Activated CD8-positive, alpha-beta memory T cell treated with anti-CD3 and anti-CD28 coated beads for 1 hour (primary cell): ENCODE measurements at places on chromosomes 4 and X.

- DNase-seq, result no peak
These were observed 18.0 kb upstream of the TMSB4X start for GRCh38 chrX:12956704-12957534.

DNA sequence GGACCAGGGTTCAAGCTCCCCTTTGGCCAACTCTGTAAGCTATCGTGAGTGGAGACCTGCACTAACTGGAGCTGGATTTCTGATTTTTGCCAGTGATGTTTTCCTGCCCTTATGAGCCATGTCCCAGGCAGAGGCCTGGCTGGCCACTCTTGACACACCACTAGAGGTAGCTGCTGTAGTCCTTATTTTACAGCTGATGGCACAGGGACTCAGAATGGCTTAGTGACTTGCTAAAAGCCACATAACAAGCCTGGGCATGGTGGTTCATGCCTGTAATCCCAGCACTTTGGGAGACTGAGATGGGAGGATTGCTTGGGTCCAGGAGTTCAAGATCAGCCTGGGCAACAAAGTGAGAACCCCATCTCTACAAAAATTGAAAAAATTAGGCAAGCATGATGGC lies 33.4 kb downstream of the CYTL1 start:
- DNase-seq, result no peak

- DNase-seq, result no peak
These were observed 98.0 kb downstream of the AMMECR1 start for GRCh38 chrX:110219920-110220319.

DNA sequence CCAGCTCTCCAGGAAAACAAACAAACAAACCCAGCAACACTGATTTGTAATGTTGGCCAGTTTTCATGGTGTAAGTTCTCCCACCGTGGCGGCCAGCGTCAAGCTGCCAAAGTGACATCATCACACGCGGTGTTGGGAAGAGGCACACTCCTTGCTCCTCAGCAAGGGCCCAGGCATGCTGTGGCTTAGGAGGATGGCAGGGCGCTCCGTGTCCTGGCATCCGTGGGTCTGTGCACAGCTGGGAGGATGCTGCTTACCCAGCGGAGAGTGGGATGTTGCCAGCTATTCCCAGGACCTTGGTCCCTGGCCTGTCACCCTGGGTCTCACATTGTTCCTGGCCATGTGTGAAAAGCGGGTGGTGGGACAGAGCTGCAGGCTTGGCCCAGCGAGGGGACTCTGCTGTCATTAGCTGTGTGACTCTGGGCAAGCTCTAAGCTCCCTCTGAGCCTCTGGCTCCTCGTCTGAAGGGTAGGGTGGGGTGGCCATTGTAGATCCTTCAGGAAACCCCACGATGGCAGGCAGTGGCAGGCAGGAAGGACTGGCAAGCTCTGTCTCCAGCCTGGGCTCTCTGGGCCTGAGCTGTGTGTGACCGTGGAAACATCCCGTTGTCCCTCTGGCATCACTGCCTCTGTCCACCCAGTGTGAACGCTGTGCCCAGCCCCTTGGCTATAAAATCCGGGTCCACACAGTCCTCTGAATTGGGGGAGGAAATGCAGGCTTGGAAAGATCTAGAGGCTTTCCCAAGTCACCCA lies 10.8 kb downstream of the PSAPL1 start:
- no peak for DNase-seq

DNA sequence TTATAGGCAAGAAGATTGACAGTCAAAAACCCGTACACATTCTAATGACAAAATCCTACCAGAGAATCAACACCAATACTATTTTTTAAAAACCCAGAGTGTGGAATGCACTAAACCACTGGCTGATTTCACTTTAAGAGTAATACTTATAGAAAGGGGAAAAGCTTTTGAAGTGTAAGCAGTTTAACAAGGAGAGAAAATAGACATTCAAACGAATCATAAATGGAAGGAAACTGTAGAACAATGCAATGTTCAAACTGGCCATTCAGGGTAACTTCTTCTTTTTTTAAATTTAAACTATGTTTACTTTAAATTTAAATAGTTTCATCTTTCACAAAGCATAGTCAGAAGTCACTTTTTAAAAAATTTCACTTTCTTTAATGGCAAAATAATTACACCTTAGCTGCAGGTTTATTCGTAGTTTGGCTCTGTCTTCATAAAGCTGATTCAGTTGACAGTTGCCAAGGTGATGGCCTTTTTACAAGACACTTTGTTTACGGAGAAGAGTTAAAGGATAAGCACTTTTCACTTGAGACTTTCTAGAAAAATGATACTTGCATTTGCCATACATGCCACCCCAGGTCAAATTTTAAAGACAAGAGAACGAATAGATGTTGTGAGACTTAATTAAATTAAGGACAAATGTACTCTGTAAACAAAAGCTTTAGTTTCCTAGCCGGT lies 82.4 kb upstream of the KLF3 start:
- DNase-seq, result no peak

DNA sequence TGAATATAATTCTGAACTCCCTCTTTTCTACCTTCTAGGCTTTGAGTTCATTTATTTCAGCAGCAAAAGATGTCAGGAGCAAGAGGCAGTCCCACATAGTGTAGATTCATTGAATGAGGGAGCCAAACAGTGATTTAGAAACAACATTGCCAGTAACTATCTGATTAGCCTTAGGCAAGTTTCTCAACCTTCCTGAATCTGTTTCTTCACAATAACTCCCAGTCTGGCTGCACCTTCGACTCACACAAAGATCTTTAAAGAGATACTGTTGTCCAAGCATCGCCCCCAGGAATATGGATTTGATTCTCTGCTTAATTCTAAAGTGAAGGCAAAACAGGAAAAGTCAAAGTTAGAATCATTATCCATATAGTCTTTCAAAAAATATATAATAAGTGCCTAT lies 1026.2 kb downstream of the DMD start:
- no peak for DNase-seq

GRCh38 chrX:100659431-100660137 lies 15.6 kb downstream of the SRPX2 start:
- no peak for DNase-seq

DNA sequence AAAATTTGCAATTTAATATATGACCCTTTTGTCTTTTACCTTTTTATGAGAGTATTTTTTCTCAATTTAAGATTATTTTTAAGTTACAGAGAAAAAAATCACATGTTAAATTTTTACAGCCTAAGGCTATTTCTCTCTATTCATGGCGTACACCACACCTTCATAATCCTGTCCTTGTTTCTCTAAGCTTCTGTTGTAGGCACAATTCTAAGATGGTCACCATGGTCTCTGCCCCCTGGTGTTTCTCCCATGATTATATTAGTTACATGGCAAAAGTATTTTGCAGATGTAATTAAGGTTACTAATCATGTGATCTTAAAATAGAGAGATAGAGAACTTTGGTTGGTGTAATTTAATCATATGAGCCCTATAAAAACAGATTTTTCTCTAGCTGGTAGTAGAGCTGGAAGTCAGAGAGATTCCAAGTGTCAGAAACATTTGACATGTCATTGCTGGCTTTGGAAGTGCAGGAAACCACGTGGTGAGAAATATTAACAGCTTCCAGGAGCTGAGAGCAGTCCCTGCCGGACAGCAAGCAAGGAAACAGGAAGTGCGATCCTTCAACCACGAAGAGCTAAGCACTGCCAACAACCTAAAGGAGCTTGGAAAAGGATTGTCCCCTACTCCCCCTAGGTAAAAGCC lies 89.8 kb downstream of the EIF4E start:
- no peak for DNase-seq

DNA sequence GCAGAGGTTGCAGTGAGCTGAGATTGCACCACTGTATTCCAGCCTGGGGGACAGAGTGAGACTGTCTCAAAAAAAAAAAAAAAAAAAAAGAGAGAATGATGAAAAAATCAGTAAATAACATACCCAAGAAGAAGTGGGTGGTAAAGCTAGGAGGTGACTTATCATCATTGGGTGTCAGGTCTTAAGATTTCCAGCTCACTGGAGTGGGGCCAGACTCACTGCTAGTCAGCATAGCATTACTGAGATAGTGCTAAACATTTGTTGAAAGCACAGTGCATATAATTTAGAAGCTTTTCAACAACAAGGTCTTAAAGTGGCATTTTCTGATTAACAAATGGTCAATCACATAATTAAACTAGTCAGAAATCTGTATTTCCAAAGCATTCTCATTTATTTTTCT lies 221.8 kb upstream of the GYPA start:
- DNase-seq, result no peak

GRCh38 chr4:30718641-30719453 lies 1.3 kb upstream of the PCDH7 start:
- DNase-seq, result no peak

GRCh38 chr4:1369479-1370079 lies 22.6 kb downstream of the UVSSA start:
- DNase-seq, result no peak

GRCh38 chrX:53073115-53073586 lies 9.0 kb upstream of the TSPYL2 start:
- DNase-seq, result no peak

GRCh38 chr4:100707786-100708185 lies 190.0 kb upstream of the EMCN start:
- DNase-seq, result no peak

- no peak for DNase-seq
These were observed 34.1 kb downstream of the HTRA3 start for GRCh38 chr4:8303485-8304281.

GRCh38 chr4:117916728-117917127 lies 117.6 kb upstream of the NDST3 start:
- no peak for DNase-seq

- DNase-seq, result no peak
These were observed 61.7 kb downstream of the PPARGC1A start for GRCh38 chr4:23828020-23828715.

- no peak for DNase-seq
These were observed 5.1 kb upstream of the ASB9 start for GRCh38 chrX:15274946-15275345.

- DNase-seq, result no peak
These were observed 1.4 kb upstream of the RAB41 start for GRCh38 chrX:70280573-70280972.

- no peak for DNase-seq
These were observed 27.8 kb downstream of the ATP11C start for GRCh38 chrX:139905051-139905450.

GRCh38 chr4:88697588-88698329 lies at the start of gene NAP1L5:
Gene NAP1L5 (minus strand): TSS chr4:88697829. CDS start chr4:88697754, 75 bp downstream.
- DNase-seq, result peak; percentile 44

DNA sequence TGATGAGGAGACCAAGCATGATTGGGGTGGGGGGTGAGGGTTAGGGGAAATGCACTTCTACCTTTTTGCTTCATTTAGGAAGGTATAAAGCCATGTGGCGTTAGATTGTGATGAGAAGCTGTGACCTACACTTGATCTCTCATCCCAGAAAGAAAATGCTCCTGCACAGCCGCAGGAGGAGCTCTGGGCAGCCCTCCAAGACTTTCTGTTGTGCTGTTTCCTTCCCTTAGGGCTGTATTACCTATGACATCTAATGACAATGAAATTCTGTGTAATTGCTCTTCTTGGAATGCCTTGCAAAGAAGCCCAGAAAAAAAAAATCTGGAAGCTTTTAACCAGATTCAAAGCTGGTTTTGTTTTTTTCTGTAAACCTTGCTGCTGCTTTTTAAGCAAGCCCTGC lies 13.4 kb downstream of the PRPS2 start:
- DNase-seq, result no peak

GRCh38 chr4:142832022-142832421 lies 14.1 kb downstream of the INPP4B start:
- DNase-seq, result no peak
